ENCODE measurements at places on chromosomes 6 and 20. TPM values are rescaled to one million over a fixed set of nuclear protein-coding genes. Genes with fewer than 3 reads are reported as not detected.

MCHR2 gene
- not detected for total RNA-seq

LRFN2 gene
- not detected for total RNA-seq

KDM1B gene
- total RNA-seq = 9.2 TPM

FERMT1 gene
- total RNA-seq = 4.9 TPM

RAET1G gene
- total RNA-seq = 1.8 TPM

LST1 gene
- not detected for total RNA-seq

TNNC2 gene
- 0.84 TPM for total RNA-seq

FOXF2 gene
- 16.4 TPM for total RNA-seq

QRSL1 gene
- 6.6 TPM for total RNA-seq

TMEM14B gene
- 106 TPM for total RNA-seq

BPIFA1 gene
- not detected for total RNA-seq

MEI4 gene
- total RNA-seq = not detected

OPRL1 gene
- total RNA-seq = 0.67 TPM

HLA-DOA gene
- total RNA-seq = not detected

VWA7 gene
- total RNA-seq = 0.67 TPM

LAMA2 gene
- 9.5 TPM for total RNA-seq

SLC24A3 gene
- total RNA-seq = under 0.01 TPM

C6orf132 gene
- 5.9 TPM for total RNA-seq

ANKRD66 gene
- total RNA-seq = not detected

HLA-DPA1 gene
- not detected for total RNA-seq

PRL gene
- not detected for total RNA-seq

GCNT2 gene
- total RNA-seq = 0.15 TPM

KHDC1L gene
- not detected for total RNA-seq

ZC2HC1B gene
- total RNA-seq = not detected

Measured in bronchus fibroblast of lung (primary cell).